Brain pericyte (primary cell): ENCODE measurements at places on chromosomes 1 and 21.

DNA sequence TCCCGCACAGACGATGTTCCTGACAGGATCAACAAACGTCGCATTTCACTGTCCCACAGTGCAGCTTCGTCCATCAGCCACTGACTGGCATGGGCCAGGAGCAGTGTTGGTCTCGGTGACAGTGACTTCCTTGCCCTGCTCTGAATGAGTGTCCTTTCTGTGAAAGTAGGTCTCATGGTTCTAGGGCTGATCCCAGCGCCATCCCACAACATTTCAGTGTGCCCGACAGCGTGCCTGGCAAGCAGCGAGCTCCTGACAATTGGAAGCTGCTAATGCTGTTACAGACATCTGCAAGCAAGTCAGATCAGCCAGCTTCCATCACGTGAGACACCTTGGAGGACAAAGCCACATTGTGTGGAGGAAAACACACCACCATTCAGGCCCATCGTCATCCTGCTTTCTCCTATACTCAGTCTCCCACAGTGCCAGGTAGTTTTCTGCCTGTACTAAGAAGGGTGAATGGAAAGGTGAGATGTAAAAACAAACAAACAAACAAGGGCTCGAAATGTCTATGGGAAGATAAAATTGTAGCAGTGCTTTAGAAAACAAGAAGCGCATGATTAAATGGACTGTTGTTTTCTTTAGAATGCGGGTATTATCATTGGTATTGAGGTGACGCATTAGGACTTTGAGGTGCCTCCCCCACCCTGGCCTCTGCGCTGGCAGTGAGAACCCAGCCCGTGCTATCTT is 21.9 kb downstream of the ERRFI1 start:
- DNase-seq = no peak

GRCh38 chr1:223253916-223254315 is 110.1 kb downstream of the SUSD4 start:
- no peak for DNase-seq

- DNase-seq = no peak
Observed at GRCh38 chr1:87295445-87296110, 33.1 kb upstream of the LMO4 start.

DNA sequence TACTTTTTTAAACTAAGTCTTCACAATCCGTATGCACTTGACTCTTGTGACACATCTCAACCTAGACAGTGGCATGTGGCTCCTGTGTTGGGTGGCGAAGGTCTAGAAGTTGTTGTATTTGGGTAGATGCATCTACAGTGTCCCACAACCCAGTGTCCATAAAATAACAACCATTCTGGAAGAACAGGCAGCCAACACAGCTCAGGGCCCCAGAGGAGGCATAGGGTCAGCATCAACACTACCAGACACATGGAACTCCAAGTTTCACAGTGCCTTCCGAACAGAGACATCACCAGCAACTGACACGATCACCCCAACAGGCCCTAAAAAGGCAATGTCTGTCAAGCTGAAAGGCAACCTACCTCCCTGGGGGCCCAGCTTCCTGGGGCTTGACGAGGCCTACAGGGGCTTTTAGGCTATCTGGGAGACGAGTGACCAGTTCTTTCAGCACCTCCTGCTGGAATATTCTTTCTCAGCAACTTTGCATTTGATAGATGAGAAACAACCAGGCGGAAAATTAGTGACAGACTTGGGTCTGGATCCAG is 5.6 kb downstream of the SH3BP5L start:
- no peak for DNase-seq

DNA sequence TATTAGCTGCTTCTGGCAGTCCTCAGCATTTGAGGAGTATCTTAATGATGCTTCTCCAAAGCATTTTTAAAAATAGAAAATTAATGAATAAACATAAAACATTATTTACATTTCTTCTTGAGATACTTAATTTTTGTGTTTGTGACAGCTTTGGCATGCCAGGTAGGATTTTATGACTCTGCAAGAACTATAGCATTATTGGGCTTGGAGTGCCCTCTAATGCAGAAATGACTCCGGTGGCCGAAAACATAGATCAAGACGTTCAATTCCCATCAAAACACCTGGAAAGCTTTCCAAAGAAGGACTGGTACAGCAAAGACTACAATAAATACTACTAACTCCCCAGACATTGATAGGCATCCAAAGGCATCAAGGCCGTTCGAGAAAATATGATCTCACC is 366.4 kb upstream of the CXADR start:
- no peak for DNase-seq

- DNase-seq = no peak
Observed at GRCh38 chr1:64696879-64697278, 48.0 kb upstream of the RAVER2 start.
